ENCODE measurements at places on chromosomes 7 and 10.

- DNase-seq, result no peak
Observed at GRCh38 chr7:34057956-34058355, 152.6 kb downstream of the BMPER start.

DNA sequence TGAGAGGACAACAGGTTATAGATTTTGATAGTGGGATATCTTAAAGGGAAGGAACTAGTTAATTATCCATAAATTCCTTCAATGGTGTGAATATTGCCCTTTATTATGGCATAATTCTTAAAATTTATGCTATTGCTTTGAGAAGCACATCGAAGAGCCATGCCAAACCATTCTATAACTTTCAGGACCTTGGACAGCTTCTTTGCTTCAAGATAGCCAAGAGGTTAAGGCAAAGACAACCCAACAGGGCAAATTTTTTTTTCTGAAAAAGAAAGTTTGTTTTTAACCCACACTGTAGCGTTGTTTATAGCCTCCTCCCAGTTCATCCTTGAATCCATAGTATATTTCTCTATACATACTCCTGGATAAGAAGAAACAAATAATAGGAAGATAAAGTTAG is 103.2 kb downstream of the NRG3 start:
- no peak for DNase-seq

DNA sequence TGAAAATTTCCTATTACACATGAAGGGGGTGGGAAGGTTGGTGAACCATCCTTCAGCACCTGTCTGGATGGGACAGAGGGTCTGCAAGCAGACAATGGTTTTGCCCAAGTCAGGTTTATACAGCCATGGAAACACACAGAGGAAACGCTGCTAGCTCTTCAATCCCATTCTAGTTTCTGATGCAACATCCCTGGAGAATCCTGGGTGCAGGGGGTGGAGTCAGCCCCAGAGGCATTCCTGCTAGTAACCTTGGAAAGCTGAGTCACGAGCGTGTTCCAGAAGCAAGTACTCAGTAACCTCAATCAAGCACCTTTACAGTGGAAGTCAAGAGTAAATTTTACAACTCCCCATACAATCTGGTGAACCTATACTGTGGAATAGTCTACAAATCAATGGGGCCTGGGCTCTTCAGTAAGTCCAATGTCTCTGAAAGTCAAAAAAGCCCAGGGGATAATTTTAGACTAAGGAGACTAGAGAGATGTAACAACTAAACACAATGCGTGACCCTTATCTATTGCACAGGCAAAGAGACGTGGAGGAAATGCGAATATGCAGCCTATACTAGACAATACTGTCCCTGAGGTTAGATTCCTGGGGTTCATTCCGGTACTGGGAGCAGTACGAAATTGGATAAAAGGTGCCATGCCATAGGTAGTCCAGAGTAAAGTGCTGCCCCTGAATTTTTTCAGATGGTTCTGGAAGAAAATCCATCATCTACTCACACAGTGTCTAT is 95.4 kb downstream of the ZRANB1 start:
- no peak for DNase-seq

DNA sequence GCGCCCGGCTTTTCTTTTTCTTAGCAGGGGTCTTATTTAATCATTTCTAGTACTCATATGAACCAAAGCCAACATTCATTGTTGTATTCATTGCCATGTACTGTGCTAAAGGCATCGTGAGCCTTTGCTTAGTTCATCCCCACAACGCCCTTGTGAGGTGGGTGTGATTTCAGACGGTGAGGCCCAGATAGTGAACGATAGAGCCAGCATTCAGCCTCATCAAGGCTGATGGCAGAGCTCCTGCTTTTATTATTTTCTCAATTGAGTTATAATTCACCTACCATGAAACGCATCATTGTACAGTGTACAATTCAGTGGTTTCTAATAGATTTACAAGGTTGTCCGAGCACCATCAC is 50.1 kb downstream of the HK1 start:
- DNase-seq, result no peak

DNA sequence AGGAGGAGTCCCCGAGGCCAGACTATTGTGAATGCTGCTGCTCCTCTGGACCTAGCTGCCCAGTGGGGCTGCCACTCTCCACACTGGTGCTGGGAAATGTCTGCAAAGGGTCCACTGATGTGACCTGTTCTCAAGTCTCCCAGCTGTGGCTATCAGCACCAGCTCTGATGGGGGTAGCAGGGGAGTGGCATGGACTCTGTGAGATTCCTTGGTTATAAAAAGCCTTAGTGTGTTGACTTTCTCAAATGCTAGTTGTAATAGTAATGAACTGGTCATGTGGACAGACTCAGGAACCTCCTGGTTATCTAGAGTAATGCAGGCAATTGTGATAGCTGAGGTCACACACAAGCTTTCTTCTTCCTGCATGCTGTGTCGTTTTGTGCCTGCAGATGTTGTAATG is 34.1 kb upstream of the ARMC3 start:
- DNase-seq, result no peak

- DNase-seq, result no peak
Observed at GRCh38 chr7:70975754-70976153, 156.2 kb upstream of the GALNT17 start.

DNA sequence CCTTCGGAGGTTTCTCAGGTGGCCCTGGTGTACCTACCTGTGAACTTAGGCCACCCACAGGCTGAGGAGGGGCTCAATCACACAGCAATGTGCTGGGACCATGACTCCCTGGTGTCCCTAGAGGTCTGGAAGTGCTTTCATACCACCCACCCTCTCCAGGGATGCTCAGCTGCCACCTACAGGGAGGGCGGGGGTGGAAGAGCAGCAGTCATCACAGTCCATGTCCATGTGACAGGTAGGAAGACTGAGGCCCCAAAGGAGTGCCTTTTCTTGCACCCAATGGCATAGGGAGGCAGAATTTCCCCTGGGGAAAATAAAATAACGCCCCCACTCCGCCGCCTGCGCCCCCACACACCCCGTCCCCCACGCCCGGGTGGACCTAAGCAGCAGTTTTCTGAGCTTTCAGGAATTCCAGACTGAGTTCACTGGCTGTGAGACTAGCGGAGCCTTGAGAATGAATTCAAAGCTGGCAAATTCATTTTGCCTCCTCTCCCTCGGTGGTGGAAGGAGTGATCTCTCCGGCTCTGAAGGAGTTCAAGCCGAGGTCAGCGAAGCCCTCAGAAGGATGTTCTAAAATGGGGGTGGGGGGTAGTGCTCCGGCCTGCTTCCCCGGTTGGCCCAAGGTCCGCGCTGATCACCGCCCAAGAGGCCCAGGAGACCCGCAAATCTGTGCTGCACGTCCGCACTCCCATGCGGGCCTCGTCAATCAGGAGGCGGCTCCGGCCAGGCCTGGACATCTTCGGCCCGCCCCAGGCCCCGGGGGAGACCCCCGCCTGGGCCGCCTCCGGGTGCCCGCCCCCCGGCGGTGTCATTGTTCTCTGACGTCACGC is 2.1 kb upstream of the ZMIZ1 start:
- no peak for DNase-seq

GRCh38 chr10:78049851-78050250 is 16.2 kb downstream of the RPS24 start:
- DNase-seq, result no peak

- no peak for DNase-seq
Observed at GRCh38 chr10:17088118-17088806, 41.3 kb downstream of the CUBN start.

DNA sequence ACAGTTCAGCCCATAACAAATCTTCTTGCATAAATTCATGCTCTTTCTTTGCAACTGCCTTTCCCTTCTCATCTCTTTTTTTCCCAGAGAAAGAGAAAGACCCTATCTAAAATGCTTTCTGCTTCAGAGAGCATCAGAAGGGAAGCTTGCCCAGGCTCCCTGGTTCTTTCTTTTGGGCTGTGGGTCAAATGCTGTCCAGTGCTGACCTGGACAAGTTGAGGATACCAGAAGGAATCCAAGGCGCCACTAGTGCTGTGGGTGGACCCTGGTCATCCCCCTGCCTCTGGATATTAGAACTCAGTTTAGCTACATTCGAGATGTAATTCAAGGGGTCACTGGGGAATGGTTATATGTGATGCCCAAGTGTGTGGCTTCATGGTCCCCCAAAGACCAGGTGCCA is 411.6 kb downstream of the RPS24 start:
- no peak for DNase-seq

DNA sequence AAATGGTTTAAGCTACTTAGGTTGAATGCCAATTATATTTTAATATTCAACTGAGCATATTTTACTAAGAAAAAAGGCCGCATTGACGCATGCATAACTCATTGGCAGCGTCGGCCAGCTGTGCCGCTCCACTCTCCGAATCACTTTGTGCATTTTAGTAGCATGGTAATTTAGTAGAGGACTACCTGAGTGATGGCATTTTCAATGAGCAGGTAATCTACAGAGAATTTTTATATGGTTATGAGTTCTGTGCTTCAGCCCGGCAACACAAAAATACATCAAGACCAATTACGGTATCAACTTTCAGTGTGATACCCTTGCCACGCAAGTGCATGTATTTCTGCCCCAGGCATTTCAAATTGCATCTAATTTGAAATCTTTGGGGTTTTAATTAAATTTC is 247.2 kb downstream of the EBF3 start:
- no peak for DNase-seq

GRCh38 chr7:83796760-83797159 is 147.8 kb upstream of the SEMA3E start:
- DNase-seq, result no peak

DNA sequence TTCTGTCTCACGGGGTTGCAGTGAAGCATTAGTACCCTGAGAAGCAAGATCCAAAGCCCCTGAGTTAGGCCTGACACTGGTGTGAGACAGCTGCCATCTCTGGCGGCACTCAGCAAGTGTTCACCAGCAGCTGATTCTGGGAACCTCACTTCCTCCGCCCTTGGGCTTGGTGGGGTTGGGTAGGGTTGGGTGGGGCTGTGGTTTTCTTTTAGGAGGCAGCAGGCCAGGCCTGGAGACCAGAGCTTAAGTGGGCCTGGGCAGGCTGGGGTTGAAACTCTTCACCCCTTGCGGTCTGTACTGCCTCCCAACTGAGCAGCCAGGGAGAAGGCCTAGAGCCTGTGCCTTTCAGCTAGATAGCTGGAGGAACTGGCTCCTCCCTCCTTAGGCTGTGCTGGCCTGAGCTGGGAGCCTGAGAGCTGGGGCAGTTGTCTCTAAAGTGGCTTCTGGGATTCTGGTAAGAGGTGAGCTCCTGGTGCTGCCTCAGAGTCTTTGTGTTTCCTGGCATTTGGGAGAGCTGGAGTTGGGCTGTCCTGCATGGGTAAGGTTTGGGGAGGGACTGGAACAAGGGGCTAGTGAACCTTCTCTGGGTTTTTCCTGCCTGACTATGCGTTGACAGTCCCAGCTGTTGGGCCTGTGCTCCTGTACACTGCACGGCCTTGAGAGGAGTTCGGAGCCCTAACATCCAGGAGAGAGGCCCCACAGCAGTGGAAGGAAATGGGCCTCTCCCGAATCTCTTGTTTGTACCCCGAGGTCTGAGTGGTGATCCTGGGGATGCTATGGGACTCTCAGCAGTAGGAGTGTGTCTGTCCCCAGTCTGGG is 5.1 kb downstream of the TSPAN14 start:
- DNase-seq, result peak; percentile 42

GRCh38 chr10:30756151-30756550 is 126.6 kb upstream of the LYZL2 start:
- DNase-seq, result no peak

- DNase-seq, result no peak
Observed at GRCh38 chr10:132130286-132131265, 56.2 kb upstream of the DPYSL4 start.

- no peak for DNase-seq
Observed at GRCh38 chr10:56633876-56634452, 272.9 kb upstream of the ZWINT start.

DNA sequence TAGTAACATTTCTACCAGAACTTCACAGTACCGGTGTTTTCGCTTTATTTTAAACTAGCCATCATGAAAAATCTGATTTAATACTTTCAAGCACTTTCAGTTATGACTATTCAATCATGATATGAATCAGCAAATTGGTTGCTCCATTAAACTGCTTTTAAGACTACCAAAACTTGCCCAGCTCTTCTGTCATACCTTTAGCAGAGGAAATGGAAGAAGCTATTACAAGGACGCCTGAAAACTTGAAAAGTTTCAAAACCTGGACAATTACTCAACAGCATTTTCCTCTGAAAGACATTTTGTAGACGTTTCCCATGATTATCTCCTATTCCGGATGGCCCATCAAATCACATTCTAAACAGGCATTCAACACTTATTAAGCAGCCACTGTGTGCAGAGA is 2.0 kb downstream of the JAZF1 start:
- DNase-seq, result no peak

DNA sequence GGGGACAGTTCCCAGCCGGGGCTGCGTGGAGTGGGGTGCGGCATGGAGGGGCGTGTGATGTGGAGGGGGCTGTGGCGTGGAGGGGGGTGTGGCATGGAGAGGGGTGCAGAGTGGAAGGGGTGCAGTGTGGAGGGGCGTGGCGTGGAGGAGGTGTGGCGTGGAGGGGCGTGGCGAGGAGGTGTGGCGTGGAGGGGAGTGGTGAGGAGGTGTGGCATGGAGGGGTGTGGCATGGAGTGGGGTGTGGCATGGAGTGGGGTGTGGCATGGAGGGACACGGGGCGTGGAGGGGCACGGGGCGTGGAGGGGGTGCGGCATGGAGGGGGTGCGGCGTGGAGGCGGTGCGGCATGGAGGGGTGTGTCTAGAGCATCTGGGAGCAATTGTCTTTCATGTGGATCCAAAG is 33.6 kb downstream of the NKX6-2 start:
- no peak for DNase-seq

- no peak for DNase-seq
Observed at GRCh38 chr10:85767891-85768290, 598.7 kb downstream of the GRID1 start.

- DNase-seq, result no peak
Observed at GRCh38 chr7:69632280-69632679, 34.0 kb downstream of the AUTS2 start.

GRCh38 chr10:371515-371914 is 236.3 kb downstream of the ZMYND11 start:
- DNase-seq, result no peak

GRCh38 chr10:72763201-72763600 is 71.3 kb downstream of the MCU start:
- DNase-seq, result no peak

DNA sequence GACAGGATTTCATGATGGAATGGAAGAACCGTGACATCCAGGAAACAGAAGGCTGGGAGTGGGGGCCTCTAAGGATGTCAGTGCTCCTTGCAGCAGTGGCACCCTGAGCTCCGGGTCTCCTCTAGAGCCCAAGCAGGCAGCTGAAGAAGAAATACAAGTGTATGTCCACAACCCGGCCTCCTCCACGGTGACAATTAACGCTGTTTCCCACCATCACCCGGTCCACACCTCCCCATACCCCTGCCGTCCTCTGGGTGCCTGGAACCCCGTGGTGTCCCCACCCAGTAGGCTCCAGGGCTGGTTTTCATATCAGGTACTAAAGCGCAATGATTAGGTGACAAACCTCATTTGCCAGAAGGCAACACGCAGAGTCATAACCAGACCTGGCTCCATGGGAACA is 30.3 kb downstream of the GRID1 start:
- DNase-seq, result no peak

DNA sequence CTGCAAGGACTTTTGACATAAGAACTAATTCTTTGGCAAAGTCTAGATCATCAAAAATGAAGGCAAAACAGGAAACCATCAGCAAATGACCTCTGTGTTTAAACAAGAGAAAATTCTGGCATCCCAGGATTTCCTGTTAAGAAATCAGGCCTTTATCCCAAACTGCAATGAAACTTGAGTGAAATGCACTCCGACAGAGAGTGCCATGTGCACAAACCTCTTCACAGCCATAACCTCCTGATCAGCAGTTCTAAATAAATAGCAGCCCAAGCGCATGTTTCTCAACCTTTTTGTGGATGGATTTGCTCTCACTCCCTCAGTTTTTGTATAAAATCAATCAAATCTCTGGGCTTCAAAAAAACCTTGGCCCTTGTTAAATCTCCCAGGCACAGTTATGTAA is 107.7 kb upstream of the EEPD1 start:
- no peak for DNase-seq

- no peak for DNase-seq
Observed at GRCh38 chr10:99224766-99225165, 10.9 kb downstream of the HPSE2 start.
